EH (cell line): ENCODE measurements at places on chromosomes 11 and 22.

- peak; percentile 11 for DNase-seq
These were observed 70.3 kb upstream of the TP53I11 start for GRCh38 chr11:45021001-45021400.

- DNase-seq, result no peak
These were observed 28.1 kb upstream of the MN1 start for GRCh38 chr22:27829620-27830019.

GRCh38 chr11:128472128-128473089 lies 114.9 kb downstream of the ETS1 start:
- peak; percentile 86 for DNase-seq

GRCh38 chr11:9625728-9626127 lies 38.1 kb upstream of the SWAP70 start:
- no peak for DNase-seq
